CD4-positive, alpha-beta T cell treated with Interleukin-15 for 1 hour (primary cell): ENCODE measurements at places on chromosomes 2 and 18.

DNA sequence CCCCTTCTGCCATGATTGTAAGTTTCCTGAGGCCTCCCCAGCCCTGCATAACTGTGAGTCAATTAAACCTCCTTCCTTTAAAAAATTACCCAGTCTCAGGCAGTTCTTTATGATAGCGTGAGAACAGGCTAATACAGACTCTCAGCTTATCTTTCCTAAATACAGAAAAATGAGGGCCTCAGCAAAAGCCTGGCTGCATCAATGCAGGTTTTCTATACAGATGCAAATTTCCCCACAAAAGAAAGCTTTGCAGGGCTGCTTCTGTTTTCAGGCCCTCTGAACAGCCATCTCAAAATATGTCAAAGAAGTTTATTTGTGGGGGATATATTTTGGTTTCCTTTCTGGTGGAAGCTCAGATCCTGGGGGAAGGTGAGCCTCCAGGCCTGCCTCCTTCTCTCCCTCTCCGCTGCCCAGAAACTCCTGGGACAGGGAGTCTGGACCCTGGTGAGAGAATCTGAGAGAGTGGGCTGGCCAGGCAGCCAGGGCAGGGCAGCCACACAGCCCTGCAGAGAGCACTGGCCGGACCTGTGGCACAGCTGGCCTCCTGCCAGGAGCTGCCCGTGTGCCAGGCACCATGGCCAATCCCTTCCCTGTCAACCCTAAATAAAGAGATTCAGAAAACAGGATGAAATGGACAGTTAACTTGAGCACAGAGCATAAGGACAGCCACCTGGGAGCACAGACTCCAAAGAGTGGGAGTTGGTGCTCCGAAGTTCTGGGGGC is 21.6 kb upstream of the AGXT start:
- DNase-seq, result no peak

DNA sequence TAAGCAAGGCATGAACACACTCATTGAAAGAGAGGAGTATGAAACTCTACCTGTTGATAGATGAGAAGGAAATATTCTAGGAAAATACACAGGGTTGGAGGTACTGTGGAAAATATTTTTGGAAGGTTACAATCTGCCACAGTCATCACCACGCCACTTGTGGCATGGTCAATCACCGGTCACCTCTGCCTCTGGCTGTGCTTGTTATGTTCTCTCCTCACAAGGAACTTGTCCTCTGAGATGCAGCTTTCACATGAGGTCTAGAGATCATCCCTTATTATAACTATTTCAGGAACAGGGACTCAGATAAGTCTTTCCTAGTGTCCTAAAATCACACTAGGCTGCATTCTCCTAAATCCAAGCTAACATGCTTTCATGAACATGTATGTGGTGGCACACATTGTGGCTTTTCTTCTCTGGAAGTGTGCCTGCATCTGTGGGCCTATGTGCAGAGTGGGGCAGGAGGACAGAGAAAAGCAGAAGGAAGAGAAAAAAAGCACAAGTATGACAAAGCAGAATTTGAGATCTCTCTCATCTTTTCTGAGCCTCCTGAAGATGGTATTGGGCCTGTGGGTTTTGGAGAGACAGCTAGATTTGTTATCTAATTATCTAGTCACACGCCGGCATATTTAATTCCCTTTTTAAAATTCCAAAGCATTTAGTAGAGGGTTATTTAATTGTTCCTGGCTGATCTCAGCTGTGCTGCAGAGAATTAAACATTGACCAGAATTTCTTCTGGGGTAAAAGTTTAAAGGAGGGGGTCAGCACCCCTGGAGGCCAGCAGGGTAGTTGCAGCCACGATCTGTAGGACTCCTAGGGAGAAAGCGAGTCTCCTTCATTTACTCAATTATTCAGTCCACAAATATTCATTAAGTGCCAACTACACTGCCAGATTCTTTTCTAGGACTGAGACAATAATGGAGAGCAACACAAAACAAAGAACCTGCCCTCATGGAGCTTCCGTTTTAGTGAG is 294.6 kb downstream of the RDH14 start:
- DNase-seq, result no peak

DNA sequence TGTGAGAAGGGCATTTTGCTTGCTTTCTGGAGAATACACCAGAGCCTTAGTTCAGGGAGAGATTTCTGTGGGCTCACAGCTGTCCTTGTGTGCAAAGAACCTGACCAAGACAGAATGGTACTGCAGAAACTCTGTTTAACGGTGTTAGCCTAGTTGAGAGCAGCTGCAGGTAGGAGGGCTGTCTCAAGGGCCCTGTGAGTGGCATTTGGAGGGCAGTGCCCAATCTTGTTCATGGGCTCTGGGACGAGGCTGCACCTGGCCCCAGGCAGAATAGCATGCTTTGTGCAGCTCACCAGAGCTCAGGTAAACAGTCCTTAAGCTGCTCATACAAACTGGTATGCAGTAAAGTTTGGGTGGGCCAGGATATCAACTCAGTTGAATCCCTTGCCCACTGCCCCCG is 16.9 kb upstream of the RGPD4 start:
- no peak for DNase-seq

DNA sequence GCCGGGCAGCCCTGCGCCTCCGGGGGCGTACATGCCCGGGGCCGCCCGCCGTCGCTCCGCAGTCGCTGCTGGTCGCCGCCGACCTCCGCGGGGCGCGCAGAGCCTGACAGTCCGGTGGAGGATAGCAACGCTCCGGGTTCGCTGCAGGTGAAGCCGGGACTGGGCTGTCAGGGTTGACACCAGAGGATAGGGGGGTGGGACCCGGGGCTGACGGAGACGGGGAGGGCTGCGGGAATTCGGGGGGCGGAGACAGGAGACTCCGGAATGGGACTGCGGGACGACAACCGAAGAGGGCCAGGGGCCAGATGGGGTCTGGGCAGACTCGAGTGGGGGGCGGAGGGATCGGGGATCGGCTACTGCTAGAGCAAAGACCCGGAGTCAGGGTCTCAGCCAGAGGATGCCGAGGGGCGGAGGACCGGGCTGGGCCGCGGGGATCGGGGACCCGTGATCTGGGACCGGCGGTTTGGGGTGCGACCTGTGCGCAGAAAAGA is 403 bp downstream of the TMEM127 start:
- DNase-seq, result no peak

DNA sequence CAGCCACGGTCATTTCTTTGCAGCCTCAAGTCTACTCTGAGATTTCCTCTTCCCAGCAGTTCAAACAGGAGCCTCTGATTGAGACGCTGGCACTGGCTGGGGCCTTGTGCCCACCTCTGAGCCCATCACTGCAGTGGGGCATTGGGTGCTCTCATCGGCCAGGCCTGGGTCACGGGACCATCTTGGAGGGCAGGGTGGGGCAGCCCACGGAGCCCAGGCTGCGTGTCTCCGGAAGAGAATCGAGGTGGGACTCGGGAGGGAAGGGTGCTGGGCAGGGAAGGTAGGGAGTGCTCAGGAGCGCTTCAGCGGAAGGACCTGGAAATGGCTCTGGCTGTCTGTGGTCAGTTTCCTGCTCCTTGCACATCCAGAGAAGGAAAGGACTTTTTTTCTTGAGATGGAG is 82.4 kb downstream of the RTP5 start:
- DNase-seq, result no peak
